ENCODE measurements at places on chromosomes 3 and 15.

DNA sequence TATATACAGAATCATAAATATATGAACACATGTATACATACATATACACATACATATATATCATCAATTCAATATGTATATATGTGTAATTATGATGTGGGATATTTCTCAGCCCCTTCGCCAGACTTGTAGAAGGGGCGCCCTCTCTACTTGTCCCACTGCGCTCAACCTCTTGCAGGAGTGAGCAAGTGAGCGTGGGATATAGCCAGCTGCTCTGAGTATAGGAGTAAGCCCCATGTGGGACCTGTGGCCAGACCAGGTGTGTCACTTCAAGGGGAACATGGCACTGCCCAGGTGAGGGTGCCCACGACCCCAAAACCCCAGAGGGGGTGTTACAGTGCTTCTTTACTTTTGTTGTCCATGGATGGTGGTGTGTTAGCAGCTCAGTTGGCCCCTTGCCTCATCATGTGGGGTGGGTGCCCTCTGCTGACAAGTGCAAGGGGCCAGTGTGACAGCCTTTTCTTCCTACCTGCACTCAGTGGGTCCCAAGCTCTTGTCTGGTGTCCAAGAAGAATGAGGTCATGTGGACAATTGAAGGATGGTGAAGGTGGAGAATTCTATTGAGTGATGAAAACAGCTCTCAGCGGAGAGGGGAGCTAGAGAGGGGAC, 304.1 kb downstream of the UNC13C start:
- H3K27ac ChIP-seq: no peak overlapping the region
- no peaks in the 10 kb centered on the region for H3K27me3 ChIP-seq
- no peaks in the 10 kb centered on the region for H3K4me1 ChIP-seq
- DNase-seq: no peak

DNA sequence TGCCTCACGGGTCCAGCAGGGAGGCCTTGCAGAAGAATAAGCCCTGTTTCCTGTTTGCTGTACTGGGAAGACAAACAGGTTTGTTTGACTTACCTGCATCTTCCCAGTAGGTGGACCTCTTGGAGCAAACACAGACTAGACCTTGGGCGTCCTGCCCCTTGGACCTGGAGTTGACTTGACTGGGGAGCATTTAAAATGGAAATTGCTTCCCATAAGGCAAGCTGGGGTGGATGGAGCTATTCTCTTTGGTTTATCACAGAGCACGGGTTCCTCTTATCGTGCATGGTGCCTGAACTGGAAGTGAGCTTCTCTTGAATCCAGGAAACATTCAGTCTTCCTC, 151.4 kb downstream of the RPLP1 start:
- H3K36me3 ChIP-seq: no peaks in the 10 kb centered on the region
- H3K27me3 ChIP-seq: no peaks in the 10 kb centered on the region
- no peak overlapping the region for H3K4me3 ChIP-seq
- H3K27ac ChIP-seq: no peak overlapping the region

DNA sequence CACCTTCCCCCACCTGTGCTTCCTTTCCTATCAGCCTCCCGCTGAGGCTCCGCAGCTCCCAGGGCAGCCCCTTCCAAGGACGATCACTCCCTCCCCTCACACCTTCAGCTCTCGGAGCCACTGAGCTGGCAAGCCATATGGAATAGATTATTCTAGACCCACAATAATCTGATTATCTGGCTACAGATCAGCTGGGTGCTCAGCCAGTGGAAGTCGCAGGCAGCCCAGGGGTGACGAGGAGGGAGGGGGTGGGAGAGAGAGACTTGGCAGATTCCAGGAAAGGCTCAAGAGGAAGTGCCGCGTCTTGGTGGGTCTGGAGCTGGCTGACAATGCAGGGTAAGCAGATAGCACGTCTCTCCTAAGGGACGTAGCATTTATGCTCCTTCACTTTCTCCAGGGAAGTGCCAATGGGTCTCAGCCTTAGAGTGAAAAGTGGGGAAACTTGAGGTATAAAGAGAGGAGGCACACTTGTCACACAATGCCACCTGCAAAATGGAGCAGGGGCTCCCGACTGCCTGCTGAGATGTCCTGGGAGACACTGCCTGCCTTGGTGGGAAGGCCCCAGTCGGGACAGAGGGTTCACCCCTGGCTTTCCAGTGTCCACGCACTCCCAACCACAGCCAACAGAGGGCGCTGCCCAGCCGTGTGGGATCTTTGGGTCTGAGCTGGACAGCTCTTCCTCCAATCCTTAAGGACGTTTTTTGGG, 9.4 kb upstream of the MESP1 start:
- H3K4me3 ChIP-seq: peak overlapping the region; percentile 40
- H3K27me3 ChIP-seq: no peaks in the 10 kb centered on the region
- H3K36me3 ChIP-seq: no peaks in the 10 kb centered on the region
- peak; percentile 86 for DNase-seq
- no peak overlapping the region for H3K27ac ChIP-seq

DNA sequence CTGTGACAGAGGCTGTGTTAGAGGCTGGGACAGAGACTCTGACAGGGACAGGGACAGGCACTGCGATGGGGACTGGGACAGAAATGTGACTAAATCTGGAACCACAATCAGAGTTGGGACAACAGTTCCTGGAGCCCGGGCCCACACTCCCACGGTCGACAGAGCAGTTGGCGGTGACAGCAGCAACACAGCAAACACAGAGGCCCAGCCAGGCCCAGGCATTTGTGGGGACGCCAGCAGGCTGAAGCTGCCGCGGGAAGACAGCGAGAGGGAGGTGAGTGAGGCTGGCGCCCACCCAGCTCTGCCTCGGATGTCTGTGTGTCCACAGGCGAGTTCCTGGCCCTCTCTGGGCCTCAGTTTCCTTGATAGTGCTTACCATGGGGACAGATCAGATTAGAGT, 9.3 kb upstream of the HCN4 start:
- H3K27me3 ChIP-seq: no peaks in the 10 kb centered on the region
- no peak for DNase-seq
- no peak overlapping the region for H3K27ac ChIP-seq
- no peaks in the 10 kb centered on the region for H3K36me3 ChIP-seq
- no peak overlapping the region for H3K4me3 ChIP-seq

- H3K27ac ChIP-seq: no peak overlapping the region
- no peak overlapping the region for H3K4me3 ChIP-seq
- H3K27me3 ChIP-seq: no peaks in the 10 kb centered on the region
- H3K36me3 ChIP-seq: no peaks in the 10 kb centered on the region
- peak; percentile 35 for DNase-seq
- peaks cover 16% of the 10 kb centered on the region for H3K4me1 ChIP-seq
Observed at GRCh38 chr3:120072867-120073525, 21.3 kb downstream of the GSK3B start.

- H3K27me3 ChIP-seq: no peaks in the 10 kb centered on the region
- peaks cover 58% of the 10 kb centered on the region for H3K36me3 ChIP-seq
- no peak for DNase-seq
- no peak overlapping the region for H3K27ac ChIP-seq
- no peak overlapping the region for H3K4me3 ChIP-seq
Observed at GRCh38 chr15:40034186-40034946, 4.6 kb downstream of the SRP14 start.

DNA sequence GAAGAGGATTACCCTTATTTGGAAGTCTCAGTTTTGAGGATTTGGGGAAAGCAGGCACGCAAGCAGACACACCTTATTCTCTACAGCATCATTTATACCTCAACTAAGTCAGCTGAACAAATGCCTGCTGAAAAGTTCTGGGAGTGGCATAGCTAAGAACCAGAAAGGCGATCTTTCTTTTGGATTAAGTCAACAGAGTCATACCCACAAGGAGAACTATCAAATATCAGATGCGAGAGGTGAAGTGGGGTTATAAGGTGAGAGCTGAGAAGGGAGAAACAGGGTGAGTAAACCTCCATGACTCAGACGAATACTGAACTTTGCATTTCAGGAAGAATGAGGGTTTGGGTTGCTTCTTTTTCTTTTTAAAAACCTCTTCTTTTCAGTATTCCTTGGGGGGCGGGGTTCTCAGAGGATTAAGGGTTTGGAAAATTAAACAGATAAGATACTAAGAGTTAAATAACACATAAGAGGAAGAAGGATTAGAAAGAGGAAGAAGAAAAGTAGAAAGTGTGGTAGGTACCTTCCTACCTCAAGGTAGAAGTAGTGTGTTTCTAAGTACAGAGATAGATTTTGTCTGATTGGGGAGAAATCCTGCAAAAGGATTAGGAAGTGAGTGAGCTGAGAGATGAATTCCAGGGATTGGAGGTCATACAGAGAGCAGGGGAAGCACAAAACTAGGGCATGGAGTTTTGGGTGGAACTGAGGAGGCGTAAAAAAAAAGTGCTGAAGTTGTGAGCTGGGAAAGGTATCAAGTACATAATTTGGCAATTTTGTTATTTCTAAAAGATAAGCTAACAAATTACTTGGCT, 41.3 kb upstream of the ICE2 start:
- H3K4me3 ChIP-seq: no peak overlapping the region
- H3K27ac ChIP-seq: 0 out of 2 replicates have a peak overlapping the region, but pooled peaks have one; percentile 64
- H3K4me1 ChIP-seq: peaks cover 9% of the 10 kb centered on the region
- no peaks in the 10 kb centered on the region for H3K36me3 ChIP-seq
- peak; percentile 21 for DNase-seq
- H3K27me3 ChIP-seq: no peaks in the 10 kb centered on the region

- no peaks in the 10 kb centered on the region for H3K4me1 ChIP-seq
- no peaks in the 10 kb centered on the region for H3K36me3 ChIP-seq
- DNase-seq: no peak
- H3K27me3 ChIP-seq: no peaks in the 10 kb centered on the region
Observed at GRCh38 chr15:70439304-70439877, 324.0 kb downstream of the UACA start.

DNA sequence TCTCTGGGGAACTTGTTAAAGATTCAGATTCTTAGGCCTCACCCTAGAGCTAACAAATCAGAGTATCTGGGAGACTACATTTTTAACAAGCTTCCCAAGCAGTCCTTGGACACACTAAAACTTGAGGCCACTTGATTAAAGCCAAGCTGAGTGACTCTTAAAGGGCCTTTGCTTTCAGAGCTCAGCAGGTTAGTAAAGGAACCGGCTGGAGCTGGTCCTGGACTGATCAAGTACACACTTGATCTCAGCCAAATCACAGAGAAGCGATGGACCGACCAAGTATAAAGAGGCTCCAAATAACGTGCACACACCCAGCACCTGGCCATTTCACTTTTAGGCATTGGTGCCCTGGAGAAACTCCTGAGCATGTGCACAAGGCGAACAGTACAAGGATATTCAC, 12.9 kb upstream of the TM6SF1 start:
- DNase-seq: no peak
- H3K4me1 ChIP-seq: no peaks in the 10 kb centered on the region
- H3K27me3 ChIP-seq: no peaks in the 10 kb centered on the region
- no peak overlapping the region for H3K4me3 ChIP-seq

DNA sequence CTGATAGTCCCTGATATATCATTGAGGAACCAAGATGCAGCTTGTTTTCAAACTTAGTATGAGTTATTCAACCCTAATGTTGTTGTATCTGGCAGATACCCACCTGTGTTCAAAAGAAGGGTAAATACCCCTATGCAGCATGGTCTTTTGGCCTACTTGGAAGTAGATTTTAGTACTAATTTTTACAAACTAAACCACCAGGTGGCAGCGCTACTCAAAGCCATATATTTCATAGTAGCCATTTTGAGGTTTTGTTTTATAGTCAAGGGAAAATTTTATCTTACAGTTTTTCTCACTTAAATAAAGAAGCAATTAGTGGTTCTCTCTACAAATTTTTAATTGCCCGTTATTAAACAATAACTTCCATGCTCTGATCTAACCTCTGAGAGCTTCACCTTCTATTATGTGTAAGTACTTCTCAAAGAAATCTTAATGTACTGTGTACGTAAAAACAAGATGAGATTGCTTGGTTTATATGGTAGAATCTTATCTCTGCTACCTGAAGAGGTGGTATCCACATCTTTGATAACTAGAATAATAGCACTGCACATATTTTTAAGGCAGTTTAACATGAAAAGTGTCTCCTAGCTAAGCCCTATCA, 31.5 kb upstream of the MLF1 start:
- H3K4me1 ChIP-seq: no peaks in the 10 kb centered on the region
- no peaks in the 10 kb centered on the region for H3K27me3 ChIP-seq
- H3K27ac ChIP-seq: no peak overlapping the region
- DNase-seq: peak; percentile 82

DNA sequence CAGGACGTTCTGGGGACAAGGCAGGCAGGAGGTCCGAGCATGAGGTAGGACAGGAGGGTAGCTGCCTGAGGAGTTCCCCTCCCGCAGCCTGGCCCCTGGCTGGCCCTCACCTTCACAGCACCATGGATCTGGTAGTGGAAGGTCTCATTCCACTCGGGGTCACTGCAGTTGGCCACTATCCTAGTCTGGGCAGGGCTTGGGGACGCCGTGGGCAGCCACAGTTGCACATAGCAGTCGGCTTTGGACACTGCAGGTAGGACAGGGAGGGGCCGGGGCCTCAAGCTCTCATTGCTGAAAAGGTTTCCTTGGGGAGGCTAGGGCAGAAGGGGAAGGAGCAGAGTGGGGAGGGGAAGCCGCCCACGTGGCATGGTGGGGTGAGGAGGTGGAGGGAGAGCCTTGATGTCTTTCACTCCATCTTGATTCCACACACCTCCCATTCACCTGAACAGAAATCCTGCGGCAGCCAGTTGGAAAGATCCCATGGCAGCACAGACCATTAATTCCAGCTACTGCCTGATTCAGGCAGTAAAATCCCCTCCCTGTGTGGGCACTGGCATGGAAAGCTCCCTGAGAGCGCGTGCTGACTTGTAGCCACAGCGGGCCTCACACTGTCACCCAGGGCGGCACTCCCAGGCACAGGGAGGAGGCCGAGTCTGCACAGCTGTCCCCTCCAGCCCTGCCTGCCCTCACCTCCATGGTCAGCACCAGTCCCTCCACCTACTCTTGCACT, 2.1 kb downstream of the PLA2G4F start:
- no peaks in the 10 kb centered on the region for H3K27me3 ChIP-seq
- no peak for DNase-seq
- H3K4me3 ChIP-seq: no peak overlapping the region

GRCh38 chr3:16239780-16240179, 25.0 kb downstream of the DPH3 start:
- H3K36me3 ChIP-seq: no peaks in the 10 kb centered on the region
- no peaks in the 10 kb centered on the region for H3K4me1 ChIP-seq
- no peak overlapping the region for H3K27ac ChIP-seq
- DNase-seq: no peak
- H3K27me3 ChIP-seq: no peaks in the 10 kb centered on the region

DNA sequence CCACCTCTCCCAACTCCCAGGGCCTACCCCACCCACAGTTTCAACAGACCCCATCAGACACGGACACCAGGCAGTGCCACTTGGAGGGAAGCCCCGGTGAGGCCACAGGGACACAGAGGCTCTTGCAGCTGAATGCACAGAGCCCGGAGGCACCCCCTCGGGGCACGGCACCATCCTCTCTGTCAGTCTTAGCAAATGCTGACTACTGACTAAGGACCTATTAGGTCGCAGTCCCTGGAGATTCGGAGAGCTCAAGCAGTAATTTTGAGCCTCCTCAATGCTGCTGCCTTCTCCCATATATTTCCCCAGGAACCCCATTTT, 79.9 kb downstream of the VGLL4 start:
- DNase-seq: no peak
- no peak overlapping the region for H3K27ac ChIP-seq
- H3K27me3 ChIP-seq: no peaks in the 10 kb centered on the region
- no peaks in the 10 kb centered on the region for H3K4me1 ChIP-seq
